ENCODE measurements at places on chromosomes 3 and 15.

GRCh38 chr3:194720048-194720447 is 34.4 kb downstream of the FAM43A start:
- no peak for DNase-seq

GRCh38 chr15:85137489-85138168 is 156.0 kb downstream of the PDE8A start:
- no peak for DNase-seq

DNA sequence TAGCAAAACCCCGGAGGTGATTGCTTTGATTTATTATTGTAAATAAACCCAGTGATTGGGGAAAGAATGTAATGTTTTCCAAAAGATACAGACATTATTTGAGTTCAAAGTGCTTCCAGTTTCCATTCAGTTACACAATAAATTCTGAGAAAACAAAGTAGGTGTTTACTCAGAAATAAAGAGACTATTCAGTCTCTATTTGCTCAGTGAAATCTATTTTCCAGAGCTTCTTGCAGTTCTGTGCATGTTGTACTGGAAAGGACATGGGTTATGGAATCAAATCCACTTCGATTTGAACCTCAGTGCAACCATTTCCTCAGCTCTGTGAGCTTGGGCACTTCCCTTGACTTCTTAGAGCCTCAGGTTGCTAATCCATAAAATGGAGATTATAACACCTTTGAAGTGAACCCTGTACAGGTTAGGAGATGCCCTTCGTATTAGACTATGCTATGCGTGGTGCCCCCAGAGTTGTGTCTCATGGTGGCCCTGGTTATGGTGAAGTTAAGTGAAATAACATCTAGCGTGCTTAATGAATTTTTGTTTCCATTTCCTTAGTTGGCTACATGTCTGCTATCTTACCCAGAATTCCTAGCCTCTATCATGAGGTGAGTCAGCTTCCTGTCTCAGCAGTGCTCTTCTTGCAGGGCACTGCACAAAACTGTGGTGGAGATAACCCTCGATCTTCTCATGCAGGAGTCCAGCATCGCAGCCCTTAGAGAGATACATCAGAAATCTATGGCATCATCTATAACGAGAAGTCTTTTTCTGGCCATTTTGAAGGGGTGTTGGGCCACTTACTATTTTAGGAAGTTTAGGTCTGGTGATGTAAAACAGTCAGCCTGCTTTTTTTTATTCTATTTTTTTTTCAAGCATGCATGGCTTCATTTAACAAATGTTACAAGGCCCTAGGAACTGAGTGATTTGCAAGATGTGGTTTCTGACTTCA is 97.7 kb downstream of the RPL39L start:
- DNase-seq: no peak

- no peak for DNase-seq
These were observed 42.7 kb downstream of the EXOG start for GRCh38 chr3:38538773-38539353.

Data from activated CD4-positive, CD25-positive, alpha-beta regulatory T cell treated with anti-CD3 and anti-CD28 coated beads, Interleukin-2, amount 50 U/mL, for 72 hours (primary cell).